Stimulated activated CD4-positive, alpha-beta T cell treated with anti-CD3 and anti-CD28 coated beads, Interleukin-15, amount 100 ng/mL, for 1 hour (primary cell): ENCODE measurements at places on chromosomes 11 and 22.

GRCh38 chr11:47332791-47333525 lies 19.5 kb downstream of the MYBPC3 start:
- no peak for DNase-seq

DNA sequence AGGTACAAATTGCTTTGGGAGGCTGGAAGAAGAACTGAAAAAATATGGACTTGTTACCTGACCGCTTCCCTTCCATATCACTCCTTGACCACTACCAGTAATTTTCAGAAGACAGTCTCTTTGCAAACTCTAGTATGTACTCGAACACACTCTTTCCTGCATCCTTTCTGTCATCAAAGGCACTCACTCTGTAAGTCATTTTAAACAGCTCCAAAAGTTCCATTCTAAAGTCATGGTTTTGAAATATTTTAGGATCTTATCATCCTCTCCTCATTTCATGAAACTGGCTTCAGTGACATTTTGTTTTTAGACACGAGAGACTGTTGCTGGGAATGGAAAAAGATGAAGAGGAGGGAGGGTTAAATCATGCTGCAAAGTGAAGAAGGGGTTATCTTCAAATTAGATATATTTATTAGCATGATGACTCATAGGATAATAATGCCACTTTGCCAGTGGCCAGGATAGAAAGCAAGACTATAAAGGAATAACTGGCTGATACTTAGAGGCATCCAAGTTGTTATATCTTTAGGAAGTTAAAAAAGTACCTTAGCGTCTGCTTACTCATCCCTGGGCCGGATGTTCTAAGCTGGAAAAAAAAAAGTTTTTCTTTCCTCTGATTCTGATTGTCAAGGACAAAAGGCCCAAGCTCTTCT lies 549.3 kb downstream of the METTL15 start:
- no peak for DNase-seq

GRCh38 chr22:38987171-38987895 lies 5.2 kb downstream of the APOBEC3B start:
- DNase-seq, result no peak

GRCh38 chr22:49905465-49905864 lies 12.8 kb downstream of the ALG12 start:
- no peak for DNase-seq

DNA sequence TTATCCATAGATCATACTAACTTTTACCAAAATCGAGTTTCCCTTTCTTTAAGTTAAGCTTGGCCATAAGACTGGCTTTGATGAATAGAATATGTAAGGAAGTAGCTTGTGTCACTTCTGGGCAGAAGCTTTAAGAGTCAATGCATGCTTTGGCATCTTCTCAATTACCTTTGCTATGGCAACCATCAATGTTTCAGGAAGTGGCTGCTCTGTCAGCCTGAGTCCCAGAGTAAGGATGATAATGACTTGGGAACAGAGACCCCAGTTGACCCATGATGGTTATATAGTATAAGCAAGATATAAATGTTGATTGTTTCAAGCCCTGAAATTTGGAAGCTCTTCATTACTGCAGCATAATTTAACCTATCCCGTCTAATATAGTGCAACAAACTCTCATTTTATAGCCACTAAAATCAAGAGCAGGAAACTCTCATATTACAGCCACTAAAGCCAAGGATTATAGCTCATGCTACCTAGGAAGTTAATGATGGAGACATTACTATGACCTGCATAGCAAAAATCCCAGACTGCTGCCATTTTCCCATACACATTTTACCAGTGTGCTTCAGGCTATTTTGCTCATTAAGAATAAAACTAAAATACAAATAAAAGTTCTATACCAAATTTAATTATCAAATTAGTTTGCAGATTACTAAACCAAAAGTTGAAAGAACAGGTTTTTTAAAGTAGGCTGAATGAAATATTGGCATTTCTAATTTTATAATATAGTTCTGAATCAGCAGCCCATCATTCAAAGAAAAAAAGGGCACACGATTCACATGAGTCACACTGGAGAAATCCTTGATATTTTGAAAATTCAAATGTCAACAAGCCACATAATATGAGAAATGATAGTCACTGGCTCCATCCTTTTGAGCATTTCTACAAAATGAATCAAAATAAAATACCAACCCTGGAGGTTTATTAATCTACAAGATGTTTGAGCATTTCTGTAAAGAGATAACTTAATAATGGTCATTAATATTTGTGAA lies 23.8 kb downstream of the FSHB start:
- no peak for DNase-seq

GRCh38 chr11:4022669-4023068 lies 71.9 kb upstream of the RRM1 start:
- no peak for DNase-seq

GRCh38 chr22:28981818-28982499 lies 79.7 kb downstream of the C22orf31 start:
- DNase-seq, result no peak

- DNase-seq, result no peak
Measured at GRCh38 chr11:113048820-113049768, 87.9 kb downstream of the NCAM1 start.

- DNase-seq, result no peak
Measured at GRCh38 chr11:120378474-120378873, 42.3 kb downstream of the ARHGEF12 start.

DNA sequence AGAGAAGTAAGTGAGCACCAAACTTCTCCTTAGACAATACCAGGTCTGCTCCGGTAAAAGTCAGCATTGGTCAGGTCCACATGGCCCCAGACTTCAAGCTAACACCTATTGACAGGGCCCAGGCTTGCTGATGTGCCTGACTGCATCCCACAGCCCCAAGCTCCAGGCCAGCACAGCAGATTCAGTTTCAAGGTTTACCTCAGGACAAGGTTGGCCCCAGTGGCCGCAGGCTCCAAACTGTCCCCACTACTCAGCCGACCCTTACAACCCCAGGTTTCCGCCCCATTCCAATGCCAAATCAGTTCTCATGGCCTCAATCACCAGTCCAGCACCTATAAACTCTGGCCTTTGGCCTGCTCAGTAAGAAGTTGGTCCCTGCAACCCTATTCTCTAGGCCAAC lies 39.4 kb downstream of the OR4C6 start:
- no peak for DNase-seq

DNA sequence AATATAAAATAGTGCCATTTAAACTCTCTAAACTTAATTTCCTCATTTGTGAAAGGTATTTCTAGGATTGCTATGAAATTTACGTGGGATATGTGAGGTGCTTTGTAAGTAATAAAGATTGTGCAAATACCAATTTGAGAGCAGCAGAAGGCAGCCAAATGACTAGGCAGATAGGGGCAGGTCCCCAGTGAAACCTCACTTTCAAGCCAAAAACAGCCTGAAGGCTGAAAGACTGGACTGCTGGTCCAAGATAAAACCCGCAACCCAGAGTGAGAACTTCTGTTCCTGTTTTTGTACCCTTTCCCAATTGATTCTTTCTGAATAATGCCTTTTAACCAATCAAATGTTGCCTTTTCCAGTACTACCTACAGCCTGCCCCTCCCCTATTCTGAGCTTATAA lies 7.2 kb downstream of the DTX4 start:
- no peak for DNase-seq

GRCh38 chr11:73398132-73398526 lies 21.9 kb downstream of the RELT start:
- no peak for DNase-seq

DNA sequence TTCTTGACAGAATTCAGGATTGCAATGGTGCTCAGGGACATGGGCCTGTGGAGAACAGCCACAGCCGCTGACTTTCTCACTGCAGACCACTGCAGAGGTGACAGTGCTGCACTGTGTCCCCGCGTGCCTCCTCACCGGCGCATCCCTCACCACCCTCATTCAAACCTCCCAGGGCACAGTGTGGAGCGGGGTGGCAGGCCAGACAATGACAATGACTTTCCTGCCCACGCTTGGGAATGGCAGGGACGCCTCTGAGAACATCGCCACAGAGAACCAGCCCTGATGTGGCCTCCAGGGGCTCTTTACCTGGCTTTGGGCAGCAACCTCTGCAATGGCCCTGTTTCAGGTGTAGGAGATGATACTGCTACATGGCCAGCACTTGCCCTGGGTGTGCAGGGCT lies 65.7 kb downstream of the NCAPD3 start:
- no peak for DNase-seq

DNA sequence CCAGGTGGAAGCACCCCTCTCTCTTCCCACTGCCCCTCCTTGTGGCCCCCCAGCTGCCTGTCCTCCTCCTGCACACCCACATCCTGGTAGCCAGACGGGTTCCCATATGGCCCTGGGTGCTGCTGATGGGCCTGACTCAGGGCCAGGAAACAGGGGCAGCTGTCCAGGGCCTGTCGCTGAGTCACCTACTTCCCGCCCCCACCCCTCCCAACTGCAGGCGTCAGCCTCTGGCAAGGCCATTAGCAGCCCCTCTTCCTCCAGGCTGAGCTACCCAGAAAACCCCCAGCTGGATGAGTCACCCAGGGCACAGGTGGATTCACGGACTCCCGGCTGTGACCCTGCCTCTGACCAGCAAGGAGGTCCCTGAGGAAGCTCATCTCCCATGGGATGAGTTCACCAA lies 6.9 kb upstream of the GAL start:
- no peak for DNase-seq

DNA sequence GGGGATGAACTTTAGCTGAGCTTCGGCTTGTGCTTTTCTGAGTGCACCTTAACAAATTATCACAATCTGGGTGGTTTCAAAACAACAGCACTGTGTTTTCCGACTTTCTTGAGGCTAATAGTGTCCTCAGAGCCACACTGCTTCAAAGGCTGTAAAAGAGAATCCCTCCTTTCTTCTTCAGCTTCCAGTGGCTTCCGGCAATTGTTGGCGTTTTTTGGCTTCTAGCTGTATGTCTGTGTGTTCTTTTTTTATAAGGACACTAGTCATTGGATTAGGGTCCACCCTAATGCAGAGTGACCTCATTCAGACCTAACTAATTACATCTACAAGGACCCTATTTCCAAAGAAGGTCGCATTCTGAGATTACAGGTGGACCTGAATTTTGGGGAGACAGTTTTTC lies 30.6 kb downstream of the KIAA1671 start:
- DNase-seq, result no peak

GRCh38 chr22:22884888-22885840 lies 2.5 kb upstream of the IGLL5 start:
- no peak for DNase-seq

DNA sequence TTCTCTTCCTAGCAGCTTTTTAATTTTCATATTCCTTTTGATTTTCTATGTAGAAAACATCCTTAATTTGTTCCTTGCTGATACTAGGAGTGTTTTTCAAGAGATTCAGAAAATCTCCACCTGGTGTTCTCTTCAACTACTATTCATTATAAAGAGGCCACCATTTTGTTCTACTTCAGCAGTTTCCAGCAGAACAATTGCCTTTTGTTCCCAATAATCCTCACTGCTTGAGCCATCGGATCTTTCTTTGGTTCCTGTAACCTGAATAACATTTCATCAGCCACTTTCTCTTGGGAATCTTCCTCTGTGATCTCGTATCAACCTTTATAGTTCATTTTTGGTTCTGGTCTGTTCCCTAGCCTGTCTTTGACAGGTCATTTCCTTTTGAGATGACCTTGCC lies 1.8 kb upstream of the OR10A5 start:
- no peak for DNase-seq

DNA sequence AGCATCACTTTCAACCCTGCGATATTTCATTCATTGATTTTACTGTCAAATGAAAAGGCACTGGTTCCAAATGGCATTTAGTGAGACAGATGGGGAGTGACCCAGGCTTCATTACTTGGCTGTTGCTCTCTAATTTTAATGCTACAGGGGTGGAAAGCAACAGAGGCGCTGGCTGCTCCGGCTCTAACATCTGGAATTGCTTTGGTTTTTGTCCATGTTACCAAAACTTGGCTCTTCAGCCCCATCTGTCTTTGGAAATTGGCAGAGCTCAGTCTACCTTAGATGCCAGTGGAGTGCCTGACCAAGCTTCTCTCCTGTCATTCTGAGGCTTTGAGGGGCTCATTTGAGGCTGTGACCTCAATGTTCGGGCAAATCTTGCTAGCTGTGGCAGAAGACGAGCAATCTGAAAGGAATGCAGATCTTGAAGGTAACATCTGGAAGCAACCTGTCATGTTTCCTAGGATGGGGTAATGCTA lies 409.5 kb upstream of the SYN3 start:
- no peak for DNase-seq

- DNase-seq, result peak; percentile 18
Measured at GRCh38 chr11:105000797-105001196, 22.2 kb downstream of the CASP5 start.

DNA sequence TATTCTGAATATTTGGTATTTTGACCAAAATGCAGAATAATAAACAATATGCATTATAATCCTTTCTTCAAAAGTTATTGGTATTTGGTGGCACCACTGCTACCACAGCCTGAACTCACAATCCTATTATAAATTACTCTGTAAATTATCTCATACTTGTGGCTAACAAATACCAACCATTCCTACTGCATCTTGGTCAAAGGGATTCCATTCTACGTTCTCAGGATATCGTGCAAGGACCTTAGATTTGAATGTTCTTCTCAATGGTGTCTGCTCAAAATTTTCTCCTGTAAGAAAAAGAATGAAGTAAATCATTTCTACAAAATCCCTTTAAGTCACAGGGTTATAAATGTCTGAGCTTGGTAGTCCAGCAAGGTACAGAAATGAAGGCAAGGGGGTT lies 58.7 kb downstream of the DENND5A start:
- no peak for DNase-seq

- no peak for DNase-seq
Measured at GRCh38 chr22:19114984-19115552, 7.1 kb downstream of the DGCR2 start.

DNA sequence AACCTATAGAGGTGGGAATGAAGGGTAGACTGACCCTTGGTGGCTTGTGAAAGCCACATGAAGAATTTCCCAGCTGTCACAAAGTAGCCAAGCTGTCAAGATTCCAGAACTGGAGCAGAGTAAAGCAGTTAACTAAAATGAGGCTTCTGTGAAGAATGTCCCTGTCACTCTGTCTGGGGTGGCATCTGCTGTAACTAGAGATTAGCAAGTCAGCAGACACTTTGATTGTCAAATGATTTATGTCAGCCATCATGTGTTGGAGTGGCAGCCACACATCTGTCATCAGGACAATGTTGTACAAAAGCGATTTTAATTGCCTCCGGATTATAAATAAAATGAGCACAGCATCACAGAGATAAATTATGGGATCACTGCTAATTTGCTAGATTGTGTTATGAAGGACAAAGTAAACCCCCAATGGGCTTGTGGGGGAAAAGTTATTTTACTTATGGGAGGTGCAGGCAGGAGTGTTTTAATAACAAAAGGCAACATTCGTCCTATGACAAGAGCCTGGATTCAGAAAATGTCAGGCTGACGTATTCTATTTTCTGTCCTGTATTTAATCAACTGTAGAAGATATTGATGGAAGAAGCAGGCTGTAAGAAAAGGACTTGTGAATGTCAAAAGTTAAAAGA lies 270.9 kb downstream of the FAM181B start:
- no peak for DNase-seq

GRCh38 chr22:37431801-37432707 lies 4.8 kb upstream of the ELFN2 start:
- DNase-seq, result no peak
